ENCODE measurements at places on chromosomes 12 and 14. TPM values are rescaled to one million over a fixed set of nuclear protein-coding genes. Genes with fewer than 3 reads are reported as not detected.

- DNase-seq: no peak
These were observed 77.5 kb downstream of the TGFB3 start for GRCh38 chr14:75904311-75904710.

- DNase-seq: no peak
These were observed 12.5 kb upstream of the RCOR1 start for GRCh38 chr14:102579696-102580549.

DNA sequence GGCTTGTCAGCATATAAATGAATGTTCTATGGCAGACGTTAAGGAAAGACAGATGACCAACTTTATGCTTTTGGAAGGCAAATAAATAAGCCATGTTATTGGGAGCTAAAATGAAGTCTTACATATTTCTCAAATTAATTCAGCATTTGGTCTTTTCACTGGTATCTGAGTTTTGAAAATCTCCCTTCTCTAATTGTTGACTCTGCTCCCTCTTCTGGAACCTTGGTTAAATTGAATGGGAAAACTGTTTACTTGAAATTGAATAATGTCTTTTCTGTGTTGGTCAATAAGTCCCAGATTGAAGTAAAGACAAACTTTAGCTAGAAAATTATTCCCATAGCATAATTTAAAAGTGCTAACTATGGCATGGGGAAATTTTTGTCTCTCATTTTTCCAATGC lies 38.7 kb downstream of the LGR5 start:
- no peak for DNase-seq

DNA sequence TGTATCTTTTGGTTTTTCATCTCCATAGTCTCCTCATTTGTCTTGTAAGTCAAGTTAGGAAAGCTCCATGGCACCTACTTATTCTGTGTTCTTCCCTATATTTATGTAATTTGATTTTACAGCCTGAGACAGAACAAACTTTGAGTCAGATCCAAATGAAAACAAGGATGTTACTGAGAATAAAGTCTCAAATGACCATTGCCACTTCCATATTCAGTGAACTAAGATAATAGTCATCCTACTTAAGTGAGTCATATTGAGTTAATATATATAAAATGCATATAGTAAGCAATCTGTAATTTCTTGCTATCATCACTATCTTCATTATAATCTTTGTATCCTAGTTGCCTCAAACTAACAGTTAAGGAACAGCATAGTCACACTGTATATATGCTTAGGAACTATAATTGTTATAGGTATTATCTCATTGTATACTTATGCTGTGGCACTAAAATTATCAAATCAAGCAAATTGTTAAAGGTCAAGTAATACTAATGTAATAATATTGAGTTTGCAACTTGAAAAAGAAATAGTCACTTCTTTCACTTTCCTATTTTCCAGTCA lies 30.8 kb downstream of the TMTC3 start:
- DNase-seq: no peak

- DNase-seq: no peak
These were observed 214.2 kb downstream of the SUDS3 start for GRCh38 chr12:118590406-118591150.

DNA sequence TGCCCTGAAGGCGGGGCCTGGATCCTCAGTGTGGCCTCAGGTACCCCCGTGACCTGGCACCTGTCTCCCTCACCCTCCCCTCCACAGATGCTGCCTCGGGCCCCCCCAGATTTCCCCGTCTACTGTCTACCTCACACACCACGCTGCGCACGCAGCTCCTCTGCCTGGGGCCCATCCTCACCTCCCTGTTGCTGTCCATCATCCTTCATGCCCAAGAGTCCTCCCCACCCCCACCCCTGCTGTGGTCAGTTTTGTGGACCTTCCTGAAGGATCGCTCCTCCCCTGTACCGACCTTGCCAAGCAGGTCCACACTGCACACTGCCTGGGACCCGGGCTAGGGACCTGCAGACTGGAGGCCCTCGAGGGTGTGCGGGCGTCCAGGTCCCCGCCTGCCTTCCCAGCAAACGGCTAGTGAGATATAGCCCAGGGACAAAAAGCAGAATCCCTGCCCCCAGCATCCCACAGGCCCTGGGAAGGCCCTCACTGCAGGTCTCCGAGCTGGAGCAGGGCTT lies 197.4 kb upstream of the DIO3 start:
- no peak for DNase-seq

DNA sequence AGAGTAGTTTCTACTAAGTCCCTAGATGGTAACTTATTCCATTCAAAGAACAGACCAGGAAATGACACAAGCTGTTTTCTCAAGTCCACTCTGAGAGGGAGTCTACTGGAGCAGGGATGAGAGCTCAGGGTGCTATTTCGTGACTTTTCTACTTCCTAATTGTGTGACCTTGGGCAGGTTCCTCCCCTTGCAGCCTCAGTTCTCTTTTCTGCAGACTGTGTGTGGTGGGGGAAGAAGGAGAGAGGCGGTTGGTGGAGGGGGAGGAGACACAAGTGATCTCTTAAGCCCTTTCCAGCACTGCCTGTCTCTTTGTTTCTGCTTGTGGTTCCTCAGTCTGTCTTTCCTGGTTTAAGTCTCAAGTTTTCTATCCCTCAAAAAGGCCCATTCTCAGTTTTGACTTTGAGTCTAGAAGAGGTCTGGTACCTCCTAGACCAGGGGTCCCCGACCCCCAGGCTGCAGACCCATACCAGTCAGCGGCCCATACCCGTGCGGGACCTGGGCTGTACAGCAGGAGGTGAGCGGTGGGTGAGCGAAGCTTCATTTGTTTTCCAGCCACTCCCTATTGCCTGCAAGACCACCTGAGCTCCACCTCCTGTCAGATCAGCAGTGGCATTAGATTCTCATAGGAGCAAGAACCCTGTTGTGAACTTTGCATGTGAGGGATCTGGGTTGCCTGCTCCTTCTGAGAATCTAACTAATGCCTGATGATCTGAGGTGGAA lies 10.7 kb downstream of the FGF6 start:
- DNase-seq: no peak

- DNase-seq: no peak
These were observed 64.2 kb upstream of the CSRP2 start for GRCh38 chr12:76943008-76943407.

GRCh38 chr14:92105893-92106142 lies 564 bp downstream of the ATXN3 start:
- no peak for DNase-seq

DNA sequence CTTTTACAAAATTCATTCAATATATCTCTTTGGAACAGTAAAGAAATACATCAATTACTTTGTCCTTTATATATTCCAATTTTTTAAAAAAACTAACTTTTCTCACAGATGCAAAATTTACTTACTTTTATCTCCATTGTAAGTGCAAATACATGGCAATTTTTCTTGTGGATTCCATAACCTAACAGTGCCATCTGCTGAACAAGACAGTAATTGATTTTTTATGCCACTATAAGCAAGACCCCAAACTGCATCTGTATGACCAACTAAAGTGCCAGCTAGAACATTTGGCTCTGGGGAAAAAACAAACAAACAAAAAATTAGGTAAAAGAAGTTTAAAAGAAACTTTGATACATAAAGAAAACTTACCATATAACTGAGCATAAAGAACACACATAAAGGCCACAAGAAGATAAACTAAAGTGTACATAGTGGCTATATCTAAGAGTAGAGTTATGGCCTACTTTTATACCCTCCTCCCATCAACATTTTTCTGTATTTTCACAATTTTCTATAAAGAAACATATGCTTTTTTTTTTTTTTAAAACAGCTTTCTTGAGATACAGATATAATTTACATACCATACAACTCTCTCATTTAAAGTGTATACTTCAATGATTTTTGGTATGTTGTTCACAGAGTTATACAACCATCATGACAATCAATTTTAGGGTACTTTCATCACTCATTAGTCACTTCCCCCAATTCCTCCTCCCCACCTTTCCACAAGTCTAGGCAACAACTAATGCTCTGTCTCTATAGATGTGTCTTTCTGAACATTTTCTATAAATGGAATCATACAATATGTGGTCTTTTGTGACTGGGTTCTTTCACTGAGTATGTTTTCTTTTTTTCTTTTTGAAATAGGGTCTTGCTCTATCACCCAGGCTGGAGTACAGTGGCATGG lies 32.6 kb downstream of the COCH start:
- peak; percentile 3 for DNase-seq

- DNase-seq: no peak
These were observed 26.7 kb downstream of the DCP1B start for GRCh38 chr12:1977588-1977987.

GRCh38 chr12:62191491-62192179 lies 68.6 kb upstream of the USP15 start:
- no peak for DNase-seq

DNA sequence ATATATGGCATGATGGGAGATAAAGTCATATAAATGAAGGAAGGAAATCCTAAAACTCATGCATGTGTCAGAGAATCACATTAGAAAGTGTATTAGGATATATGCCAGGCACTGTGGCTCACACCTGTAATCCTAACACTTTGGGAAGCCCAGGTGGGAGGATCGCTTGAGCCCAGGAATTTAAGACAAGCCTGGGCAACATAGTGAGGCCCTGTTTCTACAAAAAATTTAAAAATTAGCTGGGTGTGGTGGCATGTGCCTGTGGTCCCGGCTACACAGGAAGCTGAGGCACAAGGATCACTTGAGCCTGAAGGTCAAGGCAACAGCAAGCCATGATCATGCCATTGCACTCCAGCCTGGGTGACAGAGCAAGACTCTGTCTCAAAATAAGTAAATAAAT lies 130.3 kb upstream of the ARID2 start:
- DNase-seq: no peak

- no peak for DNase-seq
These were observed 146.0 kb downstream of the PIWIL1 start for GRCh38 chr12:130483616-130484180.

- DNase-seq: no peak
These were observed 66.3 kb downstream of the OTX2 start for GRCh38 chr14:56744016-56744415.

DNA sequence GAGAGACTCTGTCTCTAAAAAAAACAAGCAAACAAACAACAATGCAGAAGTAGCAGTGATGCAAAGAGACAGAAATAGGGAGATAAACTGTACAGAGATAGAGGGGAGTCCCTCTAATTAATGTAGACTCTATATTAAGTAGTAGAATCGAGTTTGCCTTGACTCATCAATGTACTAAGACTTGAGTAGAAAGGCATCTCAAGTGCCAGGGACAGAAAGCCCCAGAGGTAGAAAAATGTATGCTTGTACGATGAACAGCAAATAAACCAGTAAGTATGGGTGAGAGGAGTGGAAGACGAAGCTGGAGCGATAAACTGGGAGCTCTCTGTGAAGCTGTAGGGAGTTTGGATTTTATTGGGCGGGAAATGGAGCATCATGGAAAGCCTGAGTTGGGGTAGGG lies 208.2 kb downstream of the SSPN start:
- no peak for DNase-seq

- no peak for DNase-seq
These were observed 45.5 kb upstream of the TMEM263 start for GRCh38 chr12:106910202-106910601.

DNA sequence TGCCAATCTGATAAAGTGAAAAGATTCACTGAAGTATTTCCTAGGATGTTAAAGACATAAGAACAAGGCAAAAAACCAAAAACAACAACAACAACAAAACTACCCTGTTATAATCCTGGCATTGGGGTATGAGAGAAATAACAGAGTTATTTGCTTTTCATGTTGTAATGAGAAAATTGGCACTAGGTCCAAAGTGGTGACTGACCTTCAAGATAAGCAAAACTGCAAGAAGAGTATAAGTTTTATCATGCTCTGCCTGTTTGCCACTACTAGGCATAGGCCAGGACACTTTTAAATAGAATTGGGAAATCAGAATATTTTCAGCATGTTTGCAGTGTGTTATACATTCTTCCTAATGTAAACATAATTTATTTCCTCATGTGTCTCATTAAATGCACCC lies 140.1 kb upstream of the CPM start:
- DNase-seq: no peak

DNA sequence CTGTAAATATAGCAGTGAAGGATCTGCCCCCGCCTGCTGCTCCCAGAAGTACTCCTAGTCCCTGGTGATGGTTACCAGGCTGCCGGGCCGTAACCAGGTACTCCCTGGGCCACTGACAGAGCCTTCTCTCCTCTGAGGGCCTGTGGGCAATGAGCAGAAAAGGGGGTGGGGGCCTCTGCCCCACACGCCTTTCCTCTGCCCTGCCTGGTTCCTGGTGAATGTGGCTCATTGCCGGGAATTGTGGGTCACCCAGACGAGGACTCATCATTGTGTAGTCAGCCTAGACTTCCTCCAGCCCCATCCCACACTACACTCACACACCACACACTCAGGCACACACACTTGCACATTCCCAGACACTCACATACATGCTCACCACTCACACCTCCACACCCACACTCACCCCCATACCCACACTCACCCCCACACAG lies 35.7 kb upstream of the ACTN1 start:
- DNase-seq: no peak

DNA sequence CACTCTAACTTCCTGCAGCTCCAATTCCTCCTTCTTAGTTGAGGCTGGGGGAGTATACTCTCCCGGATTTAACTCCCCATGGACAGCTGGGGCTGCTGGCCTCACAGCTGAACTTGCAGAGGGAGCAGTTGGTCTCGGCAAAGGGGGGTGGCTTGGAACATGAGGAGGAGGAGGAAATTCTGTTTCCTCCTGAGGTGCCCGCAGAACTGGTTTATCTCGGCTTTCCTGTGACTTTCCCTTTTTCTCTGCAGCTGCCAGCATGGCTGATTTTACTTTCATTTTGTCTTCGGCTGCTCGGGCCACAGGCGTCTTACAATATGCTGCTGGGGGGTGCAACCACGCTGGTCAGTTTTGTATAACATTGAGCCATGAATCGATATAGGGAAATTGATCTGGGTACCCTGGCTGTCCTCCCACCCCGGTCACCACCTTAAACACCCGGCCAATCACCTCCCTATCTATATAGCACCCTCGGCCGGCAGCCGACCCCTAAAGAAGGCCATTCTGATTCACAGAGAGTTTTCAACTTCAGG lies 1317.6 kb downstream of the TMEM121 start:
- peak; percentile 33 for DNase-seq

DNA sequence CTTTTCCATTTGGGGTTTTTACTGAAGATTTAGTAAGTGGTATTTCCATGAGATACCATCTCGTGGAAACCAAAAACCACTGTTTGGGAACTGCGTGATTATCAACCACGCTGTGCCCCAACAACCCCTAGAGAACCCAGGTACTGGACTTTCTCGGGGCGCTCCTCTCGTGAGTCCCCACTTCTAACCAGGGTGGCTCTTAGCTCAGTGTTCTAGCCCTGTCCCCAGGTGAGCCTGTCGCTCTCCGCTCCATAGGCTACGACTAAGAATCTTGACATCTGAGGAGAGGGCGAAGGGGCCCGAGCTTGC lies 686 bp downstream of the MCRS1 start:
- no peak for DNase-seq

AQP2 gene
- total RNA-seq: not detected

NXPH4 gene
- 0.54 TPM for total RNA-seq

PLCZ1 gene
- total RNA-seq: not detected

COX8C gene
- not detected for total RNA-seq

CABP1 gene
- not detected for total RNA-seq

DACT1 gene
- total RNA-seq: not detected

IL22 gene
- total RNA-seq: not detected

ARHGEF40 gene
- total RNA-seq: 35.9 TPM

AQP5 gene
- total RNA-seq: not detected

CRIP1 gene
- not detected for total RNA-seq

All from Caki2 (cell line).